ENCODE measurements at places on chromosomes 6 and 20.

- DNase-seq, result no peak
These were observed 438.4 kb upstream of the FLRT3 start for GRCh38 chr20:14775778-14776177.

- no peak for DNase-seq
These were observed 6.7 kb upstream of the KHDC1L start for GRCh38 chr6:73231986-73232391.

DNA sequence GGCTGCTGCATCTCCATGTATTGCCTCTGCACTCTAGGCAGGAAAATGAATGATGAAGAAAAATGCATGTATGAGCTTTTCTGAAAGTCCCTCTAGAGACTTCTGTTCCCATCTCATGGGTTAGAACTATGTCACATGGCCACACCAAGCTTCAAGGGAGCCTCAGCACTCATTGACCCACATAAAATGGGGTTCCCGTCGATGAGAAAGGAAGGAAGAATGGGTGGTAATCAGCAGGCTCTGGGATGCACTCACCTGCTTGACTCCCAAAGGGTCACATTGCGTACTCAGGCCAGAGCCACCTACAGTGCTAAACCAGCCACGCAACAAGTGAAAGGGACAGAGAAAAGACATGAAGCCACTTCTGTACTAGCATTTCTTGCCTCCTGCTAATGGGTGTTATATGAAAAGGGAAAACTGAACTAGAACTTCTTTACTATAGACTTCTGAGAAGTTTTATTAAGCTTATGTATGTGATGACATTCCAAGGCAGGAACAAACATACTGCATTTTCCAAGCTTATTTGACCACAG, 95.8 kb upstream of the GCM1 start:
- DNase-seq, result no peak

- no peak for DNase-seq
These were observed 481.8 kb downstream of the TFAP2B start for GRCh38 chr6:51300510-51300909.

DNA sequence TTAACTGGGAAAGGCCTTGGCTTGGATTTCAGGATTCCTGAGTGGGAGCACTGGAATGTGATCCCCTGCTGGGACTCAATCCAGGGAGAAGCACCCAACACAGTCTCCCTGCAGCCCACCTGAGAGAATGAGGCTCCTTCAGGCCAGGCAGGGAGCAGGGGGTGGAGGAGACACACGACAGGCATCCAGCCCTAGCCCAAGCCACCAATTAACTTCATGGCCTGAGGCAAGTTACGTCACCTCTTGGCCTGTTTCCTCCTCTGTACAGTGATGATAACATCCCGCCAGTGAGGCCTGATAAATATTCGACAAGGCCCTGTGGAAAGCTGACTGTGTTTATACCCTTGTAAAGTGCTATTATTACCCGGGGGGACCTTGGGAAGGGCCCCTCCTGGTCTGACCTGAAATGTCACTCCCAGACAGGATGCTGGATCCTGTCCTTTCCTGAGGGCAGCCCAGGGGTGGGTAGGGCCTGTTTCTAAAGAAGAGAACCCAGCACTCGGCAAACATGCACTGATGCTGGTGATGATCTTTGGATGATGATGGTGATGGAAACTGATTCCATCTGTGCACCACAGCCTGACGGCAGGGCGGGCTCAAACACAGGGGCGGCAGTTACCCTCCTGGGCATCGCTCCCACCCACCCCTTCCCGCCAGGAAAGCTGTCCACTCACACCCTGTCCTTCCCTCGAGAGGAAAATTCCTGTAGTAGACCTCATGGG, 12.4 kb downstream of the FRS3 start:
- no peak for DNase-seq

DNA sequence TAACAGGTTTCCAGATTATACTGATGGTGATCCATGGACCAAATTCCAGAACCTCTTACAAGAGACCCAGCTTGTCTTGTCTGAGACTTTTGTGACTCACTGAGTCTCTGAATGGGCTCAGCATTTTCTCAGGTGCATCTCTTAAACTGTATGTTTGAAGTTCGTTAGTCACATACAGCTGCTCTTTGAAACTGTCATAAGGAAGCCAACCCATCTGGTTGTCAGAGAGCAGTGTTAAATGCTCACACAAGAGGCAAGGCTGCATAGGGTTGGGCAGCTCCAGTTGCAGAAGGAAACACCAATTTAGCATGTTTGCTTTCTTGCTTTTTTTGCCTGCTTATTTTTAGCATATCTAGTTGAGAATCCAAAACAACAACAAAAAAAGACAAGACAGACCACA, 47.1 kb downstream of the TRIM27 start:
- DNase-seq, result no peak

- DNase-seq, result no peak
These were observed 62.2 kb upstream of the PLEKHG1 start for GRCh38 chr6:150537491-150537890.

GRCh38 chr20:9114709-9115108, 45.8 kb downstream of the PLCB4 start:
- DNase-seq, result no peak

- no peak for DNase-seq
These were observed 40.8 kb downstream of the SMAP1 start for GRCh38 chr6:70708448-70708847.

GRCh38 chr6:158703837-158704822, 54.3 kb downstream of the SYTL3 start:
- peak; percentile 83 for DNase-seq

DNA sequence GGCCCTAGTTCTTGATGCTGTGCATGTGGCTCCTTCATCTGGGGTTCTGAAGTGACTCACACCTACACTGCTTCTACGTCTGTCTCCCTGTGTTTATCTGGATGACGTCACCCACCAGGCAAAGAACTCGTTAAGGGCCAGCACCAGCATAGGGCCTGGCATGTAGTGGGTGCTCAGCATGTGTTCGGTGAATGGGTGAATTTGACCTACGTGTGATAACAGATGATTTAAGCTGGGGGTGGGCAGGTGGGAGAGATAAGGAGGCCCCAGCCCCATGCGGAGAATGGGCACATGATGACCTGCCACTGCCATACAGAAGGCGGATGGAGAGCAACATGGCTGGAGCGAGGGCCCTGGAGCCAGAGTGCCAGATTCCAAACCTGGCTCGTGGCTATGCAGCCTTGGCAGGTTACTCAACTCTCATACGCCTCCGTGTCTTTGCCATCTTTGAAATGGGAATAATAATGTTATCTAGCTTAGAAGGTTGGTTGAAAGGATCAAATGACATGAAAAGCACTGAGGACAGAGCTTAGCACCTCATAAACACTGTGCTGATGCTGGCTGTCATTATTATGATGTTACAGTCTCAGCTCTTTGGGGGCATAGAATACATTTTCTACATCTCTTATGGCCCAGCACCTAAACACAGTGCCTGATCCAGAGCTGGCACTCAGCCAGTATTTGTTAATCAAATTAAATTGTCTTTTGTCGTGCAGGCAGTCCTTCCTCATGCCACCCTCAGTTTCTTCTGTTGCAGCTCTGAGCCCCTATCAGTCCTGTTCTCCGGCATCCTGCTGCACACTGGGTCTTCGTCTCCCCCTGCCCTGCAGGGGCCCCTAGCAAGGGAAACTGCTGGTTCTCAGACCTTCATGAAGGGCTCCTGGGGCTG, 39.6 kb downstream of the VEGFA start:
- no peak for DNase-seq

- no peak for DNase-seq
These were observed 64.9 kb upstream of the HMGCLL1 start for GRCh38 chr6:55643861-55644260.

Data from CD4-positive, alpha-beta T cell treated with Interleukin-12 subunit alpha and Interleukin-12 subunit beta, for 1 hour (primary cell).